ENCODE measurements at places on chromosomes 3 and 15. TPM values are rescaled to one million over a fixed set of nuclear protein-coding genes. Genes with fewer than 3 reads are reported as not detected.

GRCh38 chr3:88057630-88058305, 1.0 kb downstream of the CGGBP1 start:
- H3K27ac ChIP-seq, result peak overlapping the region; percentile 99
- peaks cover 32% of the 10 kb centered on the region for H3K4me1 ChIP-seq
- H3K4me3 ChIP-seq, result peak overlapping the region; percentile 90
- no peaks in the 10 kb centered on the region for H3K27me3 ChIP-seq
- peaks cover 20% of the 10 kb centered on the region for H3K36me3 ChIP-seq

Gene CMTM8
- 12.0 TPM for polyA plus RNA-seq

GRCh38 chr3:36542186-36542585, 161.9 kb downstream of the STAC start:
- DNase-seq, result no peak
- no peak overlapping the region for H3K27ac ChIP-seq
- H3K36me3 ChIP-seq, result no peaks in the 10 kb centered on the region
- no peaks in the 10 kb centered on the region for H3K27me3 ChIP-seq
- no peaks in the 10 kb centered on the region for H3K4me1 ChIP-seq

DNA sequence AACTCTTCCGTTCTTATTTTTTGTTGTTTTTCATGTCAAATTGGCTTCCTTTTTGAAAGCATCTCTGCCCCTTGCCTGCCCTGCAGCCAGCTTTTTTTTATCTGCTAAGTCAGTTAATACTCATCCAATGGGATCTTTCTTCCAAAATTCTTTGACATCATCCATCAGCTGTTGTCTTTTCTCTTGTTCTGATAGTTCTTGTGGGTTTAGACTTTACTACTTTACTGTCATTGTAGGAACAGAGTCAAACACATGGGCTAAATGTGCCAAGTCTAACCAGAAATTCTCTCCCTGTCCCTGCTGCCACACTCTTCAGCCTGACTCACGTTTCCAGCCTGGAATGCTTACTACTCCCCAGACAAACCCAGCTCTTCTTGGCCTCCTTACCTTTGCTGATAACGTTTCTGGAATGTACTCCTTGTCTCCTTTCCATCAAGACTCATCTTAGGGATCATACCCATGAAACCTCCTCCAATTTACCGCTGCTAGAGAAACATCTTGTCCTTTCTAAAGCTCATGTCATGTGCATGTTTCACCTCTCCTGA, 10.7 kb upstream of the VPS8 start:
- H3K4me3 ChIP-seq, result no peak overlapping the region
- no peak overlapping the region for H3K27ac ChIP-seq
- H3K36me3 ChIP-seq, result no peaks in the 10 kb centered on the region
- H3K4me1 ChIP-seq, result peaks cover 5% of the 10 kb centered on the region

DNA sequence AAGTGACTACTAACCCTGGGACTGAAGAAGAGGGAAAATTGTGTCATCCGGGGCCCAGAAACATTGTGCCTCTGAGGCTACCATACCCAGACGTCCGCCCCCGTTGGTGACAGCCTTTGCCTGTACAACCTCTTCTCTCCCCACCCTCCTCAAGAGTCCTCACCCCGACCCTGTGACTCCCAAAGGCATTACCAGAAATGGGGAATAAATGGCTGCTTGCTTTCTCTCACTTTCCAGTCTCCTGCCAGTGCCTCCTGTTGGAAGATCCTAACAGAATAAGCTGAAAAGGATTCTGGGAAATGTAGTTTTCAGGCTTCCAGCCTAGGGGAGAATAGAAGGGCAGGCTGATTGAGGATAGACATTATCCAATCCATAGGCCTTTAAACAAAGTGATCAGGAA, 30.8 kb upstream of the SLC25A36 start:
- no peaks in the 10 kb centered on the region for H3K36me3 ChIP-seq
- DNase-seq, result no peak
- no peak overlapping the region for H3K4me3 ChIP-seq
- no peaks in the 10 kb centered on the region for H3K4me1 ChIP-seq
- H3K27me3 ChIP-seq, result no peaks in the 10 kb centered on the region
- H3K27ac ChIP-seq, result no peak overlapping the region

- no peaks in the 10 kb centered on the region for H3K27me3 ChIP-seq
- DNase-seq, result no peak
- H3K4me1 ChIP-seq, result no peaks in the 10 kb centered on the region
- no peaks in the 10 kb centered on the region for H3K36me3 ChIP-seq
- H3K4me3 ChIP-seq, result no peak overlapping the region
- no peak overlapping the region for H3K27ac ChIP-seq
Measured at GRCh38 chr3:189569473-189569872, 61.7 kb upstream of the TP63 start.

GRCh38 chr3:65915477-65915876, 123.2 kb downstream of the MAGI1 start:
- no peak overlapping the region for H3K27ac ChIP-seq
- no peak for DNase-seq
- H3K4me1 ChIP-seq, result no peaks in the 10 kb centered on the region

Gene GPR149
- polyA plus RNA-seq, result not detected

GRCh38 chr3:138296639-138297038, 33.0 kb downstream of the NME9 start:
- no peak overlapping the region for H3K4me3 ChIP-seq
- DNase-seq, result no peak
- H3K27me3 ChIP-seq, result no peaks in the 10 kb centered on the region
- no peaks in the 10 kb centered on the region for H3K4me1 ChIP-seq
- H3K27ac ChIP-seq, result no peak overlapping the region
- H3K36me3 ChIP-seq, result peaks cover 81% of the 10 kb centered on the region

Gene GOLGA8M
- 3.5 TPM for polyA plus RNA-seq

DNA sequence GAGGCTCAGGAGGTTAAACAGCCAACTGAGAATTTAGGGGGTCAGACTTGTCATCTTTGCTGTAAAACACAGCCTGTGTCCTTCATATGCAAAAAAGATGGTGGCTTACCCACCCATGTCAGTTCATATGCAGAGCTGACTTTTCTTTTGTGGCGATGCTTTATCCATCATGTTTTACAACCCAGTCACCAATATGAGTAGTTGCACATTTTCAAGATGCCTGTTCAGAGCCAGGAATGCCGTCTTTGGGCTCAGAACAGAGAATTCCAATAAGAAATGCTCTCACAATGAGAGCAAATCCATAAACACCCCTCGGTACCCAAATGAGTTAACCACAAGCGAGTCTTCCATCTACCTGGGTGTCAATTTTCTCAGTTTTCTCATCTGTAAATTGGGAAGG, 83.6 kb downstream of the TIGIT start:
- H3K36me3 ChIP-seq, result peaks cover 21% of the 10 kb centered on the region
- H3K27ac ChIP-seq, result no peak overlapping the region
- H3K27me3 ChIP-seq, result no peaks in the 10 kb centered on the region
- DNase-seq, result no peak
- no peaks in the 10 kb centered on the region for H3K4me1 ChIP-seq

GRCh38 chr3:11297126-11297525, 24.9 kb downstream of the ATG7 start:
- peaks cover 14% of the 10 kb centered on the region for H3K4me1 ChIP-seq
- no peak overlapping the region for H3K27ac ChIP-seq
- no peak for DNase-seq
- H3K27me3 ChIP-seq, result no peaks in the 10 kb centered on the region

Gene KBTBD12
- 1.8 TPM for polyA plus RNA-seq

DNA sequence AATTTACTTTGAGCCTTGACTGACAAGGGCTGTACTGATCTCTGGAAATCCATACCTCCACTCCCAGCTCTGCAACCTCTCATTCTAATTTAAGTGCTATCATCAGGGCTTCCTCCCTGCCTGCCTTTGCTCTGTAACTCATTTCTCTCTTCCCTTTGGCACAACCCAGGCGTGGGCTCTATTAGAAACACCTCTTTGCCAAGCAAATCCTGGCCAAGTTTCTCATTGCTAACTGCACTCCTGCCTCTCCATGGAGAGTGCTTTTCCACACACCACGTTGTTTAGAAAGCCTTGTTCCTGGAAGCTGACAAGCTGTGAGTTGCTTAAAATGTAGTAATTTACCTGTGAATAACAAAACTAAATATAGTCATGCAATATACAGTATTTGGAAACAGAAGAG, 20.1 kb upstream of the FSTL1 start:
- no peak overlapping the region for H3K27ac ChIP-seq
- no peak overlapping the region for H3K4me3 ChIP-seq
- no peaks in the 10 kb centered on the region for H3K4me1 ChIP-seq
- no peaks in the 10 kb centered on the region for H3K27me3 ChIP-seq
- no peaks in the 10 kb centered on the region for H3K36me3 ChIP-seq
- DNase-seq, result no peak

- H3K36me3 ChIP-seq, result no peaks in the 10 kb centered on the region
- DNase-seq, result no peak
- no peak overlapping the region for H3K4me3 ChIP-seq
Measured at GRCh38 chr3:142244056-142244455, 18.7 kb upstream of the GK5 start.

- no peak overlapping the region for H3K27ac ChIP-seq
- no peak for DNase-seq
- peaks cover 4% of the 10 kb centered on the region for H3K4me1 ChIP-seq
- no peaks in the 10 kb centered on the region for H3K27me3 ChIP-seq
- no peak overlapping the region for H3K4me3 ChIP-seq
- H3K36me3 ChIP-seq, result no peaks in the 10 kb centered on the region
Measured at GRCh38 chr3:28935146-28935545, 345.7 kb upstream of the RBMS3 start.

GRCh38 chr3:40584625-40585189, 59.9 kb downstream of the ZNF621 start:
- no peaks in the 10 kb centered on the region for H3K4me1 ChIP-seq
- H3K27ac ChIP-seq, result no peak overlapping the region
- H3K27me3 ChIP-seq, result no peaks in the 10 kb centered on the region
- DNase-seq, result peak; percentile 94

Gene GABRB3
- 1.9 TPM for polyA plus RNA-seq

Gene PHC3
- 35.5 TPM for polyA plus RNA-seq

Gene CATSPER2
- polyA plus RNA-seq, result 8.8 TPM

DNA sequence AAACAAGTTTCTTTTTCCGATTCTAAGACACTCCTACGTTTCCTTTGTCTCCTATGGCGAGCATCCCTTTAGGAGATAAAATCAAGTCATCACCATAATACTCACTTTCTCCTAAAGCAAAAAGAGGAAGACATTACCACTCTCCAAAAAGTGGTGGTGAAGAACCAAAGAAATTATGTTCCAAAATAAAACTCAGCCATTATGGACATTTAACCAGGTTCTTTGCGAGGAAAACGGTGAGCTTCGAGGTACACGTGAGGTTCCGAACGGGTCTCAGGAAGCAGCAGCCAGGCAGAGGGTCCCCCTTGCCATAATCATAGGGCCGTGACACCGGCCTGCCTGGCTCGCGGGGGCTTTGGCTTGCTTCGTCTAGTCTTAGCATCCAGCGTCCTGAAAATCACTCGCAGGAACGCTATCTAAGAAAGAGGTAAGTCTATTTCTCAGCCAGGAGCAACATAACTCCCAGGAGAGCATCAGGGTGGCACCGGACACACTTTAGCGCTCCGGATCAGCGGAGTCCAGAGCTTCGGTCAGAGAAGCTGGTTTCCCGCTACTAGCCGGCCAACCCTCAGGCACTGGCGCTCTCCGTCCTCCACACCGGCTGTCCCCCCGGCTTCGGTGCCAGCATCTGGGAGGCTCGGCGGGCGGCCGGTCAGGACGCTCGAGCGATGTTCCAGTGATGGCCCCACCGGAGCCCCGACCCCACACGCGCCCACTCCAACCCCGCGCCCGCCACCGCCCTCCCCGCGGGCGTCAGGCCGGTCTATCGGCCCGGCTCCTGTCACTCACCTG, 581 bp downstream of the IP6K1 start:
- peak overlapping the region; percentile 95 for H3K27ac ChIP-seq
- no peak for DNase-seq
- no peaks in the 10 kb centered on the region for H3K27me3 ChIP-seq
- peaks cover 28% of the 10 kb centered on the region for H3K36me3 ChIP-seq

Gene GABRR3
- polyA plus RNA-seq, result not detected

- no peaks in the 10 kb centered on the region for H3K27me3 ChIP-seq
- H3K4me1 ChIP-seq, result peaks cover 25% of the 10 kb centered on the region
- H3K27ac ChIP-seq, result no peak overlapping the region
Measured at GRCh38 chr3:49421890-49422378, 339 bp downstream of the AMT start.

Gene ANKRD34C
- polyA plus RNA-seq, result not detected

DNA sequence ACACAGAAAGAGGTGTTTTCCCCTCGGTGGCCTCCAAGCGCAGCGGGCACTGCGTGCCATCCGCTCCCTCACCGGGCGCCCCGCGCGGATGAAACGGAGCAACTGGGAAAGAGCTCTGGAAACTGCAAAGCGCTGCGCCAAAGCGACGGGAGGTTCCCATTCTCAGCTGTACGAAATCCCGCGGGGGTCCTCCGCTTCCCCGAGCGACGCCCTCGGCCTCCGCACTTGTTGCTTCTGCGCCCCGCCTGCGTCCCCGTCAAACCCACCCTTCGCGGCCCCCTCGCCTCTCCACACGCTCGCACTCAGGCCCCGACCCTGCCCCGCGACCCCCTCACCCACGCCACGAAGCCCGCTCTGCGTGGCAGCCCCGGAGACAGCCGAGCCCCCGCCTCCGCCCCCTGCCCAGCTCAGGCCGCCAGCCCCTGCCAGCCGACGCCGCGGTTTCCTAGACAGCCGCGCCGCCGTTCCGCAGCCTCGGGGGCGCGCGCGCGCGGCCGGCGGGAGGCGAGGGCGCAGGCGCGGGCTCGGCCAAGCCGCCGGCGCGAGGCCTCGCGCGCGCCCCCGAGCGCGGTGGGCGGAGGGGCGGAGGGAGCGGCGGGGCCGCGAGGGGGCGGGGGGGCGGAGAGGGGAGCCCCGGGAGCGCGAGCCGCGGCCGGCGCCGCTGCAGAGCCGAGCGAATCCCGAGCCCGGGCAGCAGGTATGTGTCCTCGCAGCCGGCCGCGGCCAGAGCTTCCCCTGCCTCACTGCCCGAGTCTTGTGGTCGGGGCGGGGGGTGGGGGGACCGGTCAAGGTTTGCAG, at the start of gene TMEM266:
Gene TMEM266, plus strand, starts transcription at position 666 of the 798 bp plus-strand sequence. CDS start 74,279 bp downstream, outside the sequence.
- H3K4me3 ChIP-seq, result peak within 1 kb of the TSS; percentile 50
- peaks cover 29% of the 10 kb centered on the region for H3K4me1 ChIP-seq
- H3K27ac ChIP-seq, result no peak within 1 kb of the TSS
- H3K36me3 ChIP-seq, result no peaks in the 10 kb centered on the region
- DNase-seq, result peak; percentile 35
- H3K27me3 ChIP-seq, result peaks cover 66% of the 10 kb centered on the region

GRCh38 chr3:15332405-15333098, at the start of gene SH3BP5:
TSS of gene SH3BP5 (minus strand) at chr3:15332586. CDS start at chr3:15332408, 178 bp downstream.
- peaks cover 9% of the 10 kb centered on the region for H3K4me1 ChIP-seq
- no peaks in the 10 kb centered on the region for H3K27me3 ChIP-seq
- DNase-seq, result peak; percentile 81
- peaks cover 19% of the 10 kb centered on the region for H3K36me3 ChIP-seq
- H3K27ac ChIP-seq, result peak within 1 kb of the TSS; percentile 87
- peak within 1 kb of the TSS; percentile 85 for H3K4me3 ChIP-seq

DNA sequence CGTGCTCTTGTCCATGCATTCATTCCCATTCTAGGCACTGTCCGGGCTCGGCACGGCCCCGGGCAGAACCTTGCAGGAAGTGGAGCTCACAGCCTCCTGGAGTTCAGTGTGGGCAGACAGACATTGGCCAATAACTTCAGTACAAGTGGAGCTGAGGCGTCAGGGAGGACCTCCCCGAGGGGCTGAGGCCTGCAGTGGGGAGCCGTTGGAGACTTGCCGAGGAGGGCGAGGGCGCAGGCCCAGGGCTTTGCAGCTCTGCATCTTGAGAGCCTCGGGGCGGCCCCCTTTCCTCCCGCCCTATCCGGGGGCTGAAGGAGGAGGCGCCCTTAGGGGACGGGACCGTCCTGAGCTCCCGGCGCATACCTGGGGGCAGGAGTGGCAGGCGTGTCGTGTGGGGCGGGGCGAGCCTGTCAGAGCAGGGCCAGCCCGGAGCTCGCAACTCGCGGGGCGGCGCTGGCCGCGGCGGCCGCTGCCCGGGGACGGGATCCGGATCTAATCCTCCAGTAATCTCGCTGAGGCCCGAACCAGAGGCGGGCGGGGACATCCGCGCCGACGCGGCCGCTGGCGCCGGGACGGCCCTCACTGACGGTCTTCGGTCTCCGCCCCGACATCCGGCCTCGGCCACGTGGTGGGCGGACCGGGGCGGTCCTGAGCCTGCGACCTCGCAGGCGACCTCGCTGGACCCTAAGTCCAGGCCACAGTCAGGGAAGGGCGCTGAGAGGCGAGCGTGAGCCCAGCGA, at the start of gene ACY1:
Gene ACY1, plus strand, starts transcription at position 698 of the 740 bp plus-strand sequence. CDS start 530 bp downstream, outside the sequence.
- H3K36me3 ChIP-seq, result no peaks in the 10 kb centered on the region
- peaks cover 28% of the 10 kb centered on the region for H3K4me1 ChIP-seq
